ENCODE measurements at places on chromosomes 6 and 20. TPM values are rescaled to one million over a fixed set of nuclear protein-coding genes. Genes with fewer than 3 reads are reported as not detected.

GRCh38 chr6:44099192-44099591, 28.1 kb downstream of the MRPL14 start:
- DNase-seq = no peak

GRCh38 chr20:17925141-17925939, 43.3 kb downstream of the SNX5 start:
- DNase-seq = no peak

DNA sequence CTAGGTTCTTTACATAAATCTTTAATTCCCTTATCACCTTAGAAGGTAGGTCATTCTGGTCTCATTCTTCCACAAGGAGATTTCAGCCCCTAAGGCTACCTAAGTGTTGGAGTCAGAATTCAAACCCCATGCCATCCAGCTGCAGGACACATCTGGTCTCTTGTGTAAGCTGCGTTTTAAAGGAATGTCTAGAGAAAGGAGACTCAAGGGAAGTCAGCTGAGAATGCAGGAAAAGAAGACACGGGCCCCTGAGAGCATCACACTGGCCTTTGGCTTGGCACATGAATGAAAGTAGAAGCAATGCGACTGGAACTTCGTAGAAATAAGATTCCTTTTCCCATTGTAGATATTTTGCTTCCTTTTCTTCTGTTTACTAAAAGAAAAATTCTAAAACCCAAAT, 76.7 kb upstream of the SYNJ2 start:
- no peak for DNase-seq

RUNX2 gene
- polyA plus RNA-seq = 2.2 TPM
